Activated T-cell treated with anti-CD3 and anti-CD28 coated beads, Interleukin-2, amount 50 U/mL, for 4 hours (primary cell): ENCODE measurements at places on chromosomes 7 and 10. TPM values are rescaled to one million over a fixed set of nuclear protein-coding genes. Genes with fewer than 3 reads are reported as not detected.

GRCh38 chr10:102628451-102628911 is 15.8 kb upstream of the TRIM8 start:
- no peak for DNase-seq

DNA sequence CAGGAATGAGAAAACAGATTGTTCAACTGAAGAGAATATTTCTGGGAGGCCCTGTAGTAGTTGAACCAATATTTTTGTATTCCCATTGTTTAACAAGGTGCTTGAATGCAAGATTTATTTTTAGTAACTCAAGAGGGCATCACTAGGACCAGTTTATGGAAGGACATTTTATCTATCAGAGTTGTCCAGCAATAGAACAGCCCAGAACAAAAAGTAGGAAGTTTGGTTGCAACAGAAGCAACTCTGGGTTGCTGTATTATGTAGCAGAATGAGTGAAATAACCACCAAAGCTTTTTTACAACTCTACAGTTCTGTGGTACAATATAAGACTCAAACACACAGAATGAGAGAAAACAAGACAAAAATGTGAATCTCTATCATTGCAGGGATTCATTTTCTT is 34.7 kb downstream of the CPED1 start:
- DNase-seq: no peak

- DNase-seq: no peak
Observed at GRCh38 chr7:111638078-111638477, 75.8 kb upstream of the IMMP2L start.

DNA sequence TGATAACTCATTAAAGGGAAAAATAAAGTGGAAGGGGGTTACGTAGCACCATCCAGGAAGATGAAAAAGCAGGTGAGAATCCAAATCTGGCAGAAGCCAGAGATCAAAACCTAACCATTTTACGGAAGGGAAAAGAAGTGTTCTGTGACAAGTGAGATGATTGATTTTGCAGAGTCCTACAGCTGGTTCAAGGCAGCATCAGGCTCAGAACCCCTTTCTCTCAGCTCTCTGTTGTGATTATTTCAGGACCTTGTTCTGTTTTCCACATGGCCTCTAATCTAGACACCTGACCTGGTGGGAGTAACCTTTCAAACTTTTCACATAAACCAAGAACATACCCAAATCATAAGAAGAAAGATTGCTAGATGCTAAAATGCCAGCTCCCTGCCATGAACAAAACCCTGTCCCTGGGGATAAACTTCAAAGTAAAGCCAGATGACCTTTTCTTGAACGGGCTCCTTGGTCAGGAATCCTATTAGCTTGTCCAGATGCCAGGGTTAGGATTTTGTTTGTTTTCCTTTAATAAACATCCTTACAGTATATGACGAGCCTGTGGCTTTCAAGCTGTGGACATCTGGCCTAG is 5.9 kb downstream of the DUSP5 start:
- no peak for DNase-seq

GRCh38 chr10:25808372-25808771 is 125.7 kb upstream of the MYO3A start:
- DNase-seq: no peak

- no peak for DNase-seq
Observed at GRCh38 chr10:24237801-24238395, 29.0 kb downstream of the KIAA1217 start.

GRCh38 chr7:47039904-47040303 is 542.0 kb downstream of the TNS3 start:
- DNase-seq: no peak

DNA sequence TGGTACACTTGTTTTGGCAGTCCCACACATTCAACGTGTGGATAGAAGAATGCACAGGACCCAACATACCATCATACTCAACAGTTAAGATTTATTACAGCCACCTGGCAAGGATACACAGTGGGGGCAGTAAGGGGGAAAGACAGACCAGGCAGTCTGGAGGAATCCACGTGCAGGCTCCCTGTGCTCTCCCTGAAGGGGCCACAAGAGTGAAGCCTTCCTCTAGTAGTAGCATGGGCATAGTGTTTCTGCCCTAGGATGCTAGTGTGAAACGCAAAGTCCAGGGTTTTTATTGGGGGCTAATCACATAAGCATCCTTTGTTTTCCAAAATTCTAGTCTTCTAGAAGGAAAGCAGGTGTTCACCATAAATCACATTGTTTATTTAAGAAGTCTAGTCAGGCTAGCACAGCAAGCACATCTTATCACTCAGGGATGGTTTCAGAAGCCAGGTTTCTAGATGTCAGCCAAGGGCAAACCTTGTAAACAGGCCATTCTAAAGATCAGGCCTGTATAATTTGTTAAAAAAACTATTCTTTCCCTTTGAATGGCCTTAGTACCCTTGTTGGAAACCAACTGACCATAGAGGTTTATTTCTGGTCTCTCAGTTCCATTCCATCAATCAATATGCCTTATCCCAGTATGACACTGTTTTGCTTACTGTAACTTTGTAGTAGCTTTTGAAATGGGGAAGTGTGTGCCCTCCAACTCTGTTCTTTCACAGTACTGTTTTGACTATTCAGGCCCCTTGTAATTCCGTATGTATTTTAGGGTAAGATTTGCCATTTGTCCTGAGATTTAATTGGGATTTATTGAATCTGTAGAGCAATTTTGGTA is 12.4 kb upstream of the TFAM start:
- DNase-seq: no peak

DNA sequence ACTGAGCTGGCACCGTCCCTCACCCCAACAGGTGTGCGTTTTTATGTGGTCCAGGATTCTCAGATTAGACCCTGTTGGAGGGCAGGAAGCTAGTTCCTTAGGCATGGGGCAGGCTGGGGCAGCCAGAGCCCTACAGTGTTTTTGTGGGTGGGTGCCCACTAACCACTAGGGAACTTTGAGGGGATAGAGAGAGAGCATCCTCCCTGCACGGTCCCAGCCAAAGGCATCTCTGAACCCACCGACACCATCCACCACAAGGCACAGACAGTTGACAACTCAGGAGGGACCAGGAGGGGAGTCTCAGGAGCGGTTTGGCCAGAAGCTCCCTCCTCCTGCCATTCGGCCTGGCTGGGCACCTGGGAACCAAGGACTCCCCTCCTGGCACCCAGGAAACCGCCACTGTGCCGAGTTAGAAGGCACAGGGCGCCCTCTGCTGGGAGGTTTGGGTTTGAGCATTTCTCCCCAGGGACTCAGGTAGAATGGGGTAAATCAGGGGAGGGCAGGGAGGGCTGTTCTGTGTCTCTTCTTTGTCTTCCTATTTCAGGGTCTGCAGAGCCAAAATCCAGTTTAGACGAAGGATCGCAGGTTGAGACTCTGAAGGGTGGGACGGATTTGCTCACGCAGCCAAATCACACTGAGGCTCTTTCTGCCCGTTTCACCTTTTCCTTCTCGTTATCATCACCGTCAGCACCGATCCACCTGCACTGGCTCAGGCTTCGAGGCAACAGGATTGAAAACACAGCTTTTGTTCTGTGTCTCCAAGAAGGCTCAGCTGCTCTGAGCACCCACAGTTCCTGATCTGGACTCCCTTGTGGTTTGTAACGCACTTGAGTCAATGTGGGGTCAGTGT is 84.8 kb upstream of the COL13A1 start:
- peak; percentile 36 for DNase-seq

DNA sequence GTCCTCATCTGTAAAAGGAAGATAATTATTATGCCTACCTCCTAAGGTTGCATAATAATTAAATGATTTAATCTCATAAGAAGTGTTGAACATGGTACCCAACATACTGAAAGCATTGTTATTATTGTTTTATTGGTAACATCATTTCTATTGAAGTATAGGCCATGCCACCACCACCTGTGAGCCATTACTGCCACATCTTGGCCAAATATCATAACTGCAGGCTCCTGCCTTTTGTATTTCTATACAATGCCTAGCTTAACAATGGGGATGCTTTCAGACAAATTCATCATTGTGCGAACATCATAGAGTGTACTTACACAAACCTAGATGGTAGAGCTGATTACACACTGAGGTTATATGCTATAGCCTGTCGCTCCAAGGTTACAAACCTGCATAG is 61.1 kb upstream of the NPSR1 start:
- no peak for DNase-seq

DNA sequence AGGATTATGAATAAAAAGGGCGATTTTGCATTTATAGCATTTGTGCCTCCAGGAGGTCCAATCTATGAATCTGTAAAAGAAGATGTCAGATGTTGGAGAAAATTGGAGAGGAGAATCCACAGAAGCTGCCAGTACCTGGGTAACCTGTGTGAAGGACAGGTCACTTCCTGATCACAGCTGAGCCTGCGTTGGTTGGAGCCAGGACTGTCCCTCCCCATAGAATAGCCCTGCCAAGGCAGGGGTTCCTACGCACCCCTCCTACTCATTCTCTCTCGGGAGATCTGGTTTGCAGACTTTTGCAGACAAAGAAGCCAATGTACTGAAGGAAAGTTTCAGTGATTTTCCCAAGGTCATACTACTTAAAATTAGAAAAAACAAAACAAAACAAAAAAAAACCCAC is 10.3 kb upstream of the C10orf120 start:
- no peak for DNase-seq

DNA sequence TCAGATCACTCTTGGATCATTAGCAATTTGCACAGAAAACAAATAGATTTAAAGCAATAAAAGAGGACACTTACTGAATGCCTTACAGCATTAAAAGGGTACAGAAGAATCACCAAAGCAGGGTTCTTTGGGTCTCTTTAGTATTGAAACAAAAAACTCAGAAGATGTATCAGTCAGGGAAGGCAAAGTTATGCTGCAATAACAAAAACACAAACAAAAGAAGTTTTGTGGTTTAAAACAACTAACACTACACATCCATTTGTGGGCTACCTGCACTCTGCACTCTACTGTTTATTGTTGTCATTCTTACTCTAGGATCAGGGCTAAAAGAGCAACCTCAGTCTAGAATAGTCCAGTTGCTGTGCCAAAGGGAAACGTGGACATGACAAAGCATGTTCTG is 216.4 kb downstream of the GPAM start:
- DNase-seq: no peak

DNA sequence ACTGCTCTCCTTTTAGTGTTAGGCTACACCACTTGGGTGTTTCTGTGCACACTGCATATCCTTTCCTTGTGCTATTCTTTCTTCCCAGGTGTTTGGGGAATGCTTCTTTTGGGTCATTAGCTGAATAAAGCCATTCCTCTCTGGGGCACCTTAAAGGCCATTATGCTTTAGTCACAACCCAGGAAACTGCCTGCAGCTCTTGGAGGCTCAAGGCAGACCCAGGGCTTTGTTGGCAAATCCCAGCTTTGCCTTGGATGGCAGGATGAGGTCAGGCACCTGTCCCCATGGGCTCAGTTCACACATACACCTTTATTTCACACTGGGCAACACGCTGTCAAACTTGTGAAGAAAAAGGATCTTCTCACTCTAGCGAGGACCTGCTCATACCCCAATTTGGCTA is 460.6 kb downstream of the CCSER2 start:
- DNase-seq: no peak

DNA sequence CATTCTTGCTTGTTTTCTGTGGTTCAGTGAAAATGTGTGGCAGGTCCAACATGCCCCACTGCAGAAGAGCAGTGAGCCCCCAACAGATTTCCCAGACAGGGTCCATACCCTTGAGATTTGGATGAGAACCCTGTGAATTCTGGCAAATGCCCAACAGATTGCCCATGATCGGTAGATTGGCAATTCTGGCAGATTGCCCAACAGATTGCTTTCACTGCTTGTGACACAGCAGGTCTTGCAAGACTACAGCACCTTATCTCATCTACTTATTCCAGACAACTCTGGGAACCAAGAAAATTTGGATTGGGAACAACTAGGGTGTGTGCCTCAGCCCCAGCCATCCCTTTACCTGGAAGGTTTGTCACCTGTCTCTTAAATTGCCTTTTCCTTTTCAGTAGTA is 143.7 kb upstream of the COL1A2 start:
- no peak for DNase-seq

DNA sequence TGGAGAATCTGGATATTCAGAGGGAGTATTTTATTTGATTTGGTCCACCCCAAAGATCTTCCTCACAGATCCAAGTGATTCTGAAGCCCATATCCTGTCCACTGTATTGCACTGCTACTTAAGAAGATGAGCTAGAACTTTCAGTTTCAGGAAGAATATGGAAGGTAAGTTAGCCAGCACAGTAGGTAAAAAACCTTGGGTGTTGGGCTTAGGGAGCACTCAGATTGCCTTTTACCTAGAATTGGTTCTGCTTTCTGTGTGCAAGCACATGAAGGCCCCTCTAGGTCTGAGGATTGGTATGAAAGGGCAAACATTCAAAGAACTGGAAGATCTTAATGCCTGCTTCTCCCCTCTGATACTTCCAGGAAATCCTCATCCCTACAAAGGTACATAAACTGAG is 146.7 kb upstream of the COL1A2 start:
- DNase-seq: no peak

- DNase-seq: no peak
Observed at GRCh38 chr7:129417073-129417472, 17.2 kb upstream of the STRIP2 start.

DNA sequence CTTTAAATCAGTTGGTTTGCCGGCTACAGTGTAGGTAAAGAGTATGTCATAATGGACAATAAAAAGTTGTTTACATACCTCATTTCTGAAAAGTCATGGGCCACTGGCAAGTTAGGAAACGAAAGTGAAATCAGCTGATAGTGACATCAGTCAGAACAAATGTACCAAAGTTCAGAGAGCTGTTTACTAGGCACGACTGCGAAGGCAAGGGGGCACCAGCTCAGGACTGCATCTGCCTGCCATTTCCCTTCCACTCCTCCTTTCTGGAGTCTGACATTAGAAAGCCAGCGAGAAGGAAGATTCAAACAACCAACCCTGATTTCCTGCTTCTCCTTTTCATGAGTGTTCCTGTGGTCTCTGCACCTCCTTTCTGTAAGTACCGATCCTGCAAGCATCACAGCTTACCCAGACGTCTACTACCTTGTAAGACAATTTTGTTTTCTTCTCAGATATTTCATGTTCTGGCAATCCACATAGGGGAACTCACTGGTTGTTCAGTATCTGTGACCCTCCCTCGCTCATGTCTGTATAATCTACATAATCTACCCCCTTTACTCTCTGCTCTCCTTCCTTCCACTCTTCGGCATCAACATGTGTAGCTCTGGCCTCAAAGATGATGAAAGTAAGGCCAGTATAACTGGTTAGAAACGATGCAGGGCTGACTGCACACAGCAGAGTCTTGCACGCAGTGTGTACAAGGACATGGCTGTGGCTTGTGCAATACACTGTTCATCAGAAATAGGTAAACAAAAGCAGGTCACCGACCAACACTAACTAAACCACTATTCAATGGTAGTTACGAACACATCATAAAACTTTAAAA is at the start of gene TMEM140:
Gene TMEM140 (plus strand): TSS at position 174 of the 823 bp plus-strand sequence. CDS start 16,370 bp downstream, outside the sequence.
- peak; percentile 49 for DNase-seq

GRCh38 chr10:3365630-3366029 is 193.0 kb upstream of the PITRM1 start:
- no peak for DNase-seq

Gene PNLIPRP3
- not detected for total RNA-seq

Gene DLX5
- not detected for total RNA-seq

Gene ZNF92
- 8.1 TPM for total RNA-seq

Gene CNPY1
- not detected for total RNA-seq

Gene ADAMTS14
- 0.08 TPM for total RNA-seq

Gene LIPM
- total RNA-seq: not detected

Gene CFAP69
- total RNA-seq: not detected

Gene CPA2
- total RNA-seq: 0.55 TPM

Gene ITPRID1
- not detected for total RNA-seq

Gene KLLN
- total RNA-seq: 0.35 TPM

Gene FANK1
- 0.66 TPM for total RNA-seq

Gene MEOX2
- not detected for total RNA-seq

Gene ZNF398
- total RNA-seq: 17.1 TPM

Gene PRPS1L1
- total RNA-seq: not detected

Gene TCTN3
- total RNA-seq: 29.3 TPM

Gene AKR1D1
- total RNA-seq: not detected

Gene ADAM22
- total RNA-seq: 1.8 TPM

Gene CALML5
- total RNA-seq: not detected
